CD8-positive, alpha-beta memory T cell (primary cell): ENCODE measurements at places on chromosomes 7 and 10.

GRCh38 chr10:100803908-100804307, 58.5 kb downstream of the PAX2 start:
- H3K36me3 ChIP-seq, result no peaks in the 10 kb centered on the region
- no peak for DNase-seq
- H3K27ac ChIP-seq, result no peak overlapping the region
- no peak overlapping the region for H3K4me3 ChIP-seq
- peaks cover 6% of the 10 kb centered on the region for H3K27me3 ChIP-seq

DNA sequence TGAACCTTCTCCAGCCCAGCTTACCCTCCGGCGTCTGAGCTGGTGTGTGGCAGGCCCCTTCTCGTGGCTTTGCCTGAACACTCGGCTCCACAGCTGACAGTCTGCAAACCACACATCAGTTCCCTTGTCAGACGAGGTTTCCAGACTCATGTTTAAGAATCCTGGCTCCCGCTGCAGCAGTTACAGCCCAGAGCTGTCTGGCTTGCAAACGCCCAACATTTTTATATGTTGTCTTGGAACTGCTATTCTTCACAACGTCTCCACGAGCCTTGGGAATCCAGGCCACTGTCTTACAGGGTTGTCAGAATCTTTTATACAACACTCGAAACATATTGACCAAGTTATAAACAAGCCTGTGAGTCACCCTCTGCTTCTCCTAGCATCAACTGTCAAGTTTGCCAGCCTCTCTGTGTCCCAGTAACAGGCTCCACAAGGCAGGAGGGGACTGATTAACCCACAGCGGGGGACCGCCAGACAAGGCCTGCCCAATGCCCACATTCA, 68.1 kb downstream of the TNS3 start:
- no peak overlapping the region for H3K27ac ChIP-seq
- H3K4me3 ChIP-seq, result no peak overlapping the region
- DNase-seq, result no peak
- no peaks in the 10 kb centered on the region for H3K4me1 ChIP-seq

- no peaks in the 10 kb centered on the region for H3K27me3 ChIP-seq
- no peak overlapping the region for H3K4me3 ChIP-seq
- no peaks in the 10 kb centered on the region for H3K4me1 ChIP-seq
- DNase-seq, result no peak
- H3K27ac ChIP-seq, result no peak overlapping the region
These were observed 17.2 kb downstream of the PANK1 start for GRCh38 chr10:89627830-89628229.

GRCh38 chr7:123601530-123601929, at the start of gene ASB15:
Gene ASB15, plus strand, starts transcription at chr7:123601821. Its CDS starts 12,682 bp downstream, at chr7:123614503.
- H3K4me3 ChIP-seq, result no peak within 1 kb of the TSS
- no peaks in the 10 kb centered on the region for H3K4me1 ChIP-seq
- H3K36me3 ChIP-seq, result no peaks in the 10 kb centered on the region
- H3K27me3 ChIP-seq, result no peaks in the 10 kb centered on the region
- H3K27ac ChIP-seq, result no peak within 1 kb of the TSS

GRCh38 chr7:140673063-140673773, 473 bp downstream of the ADCK2 start:
- no peaks in the 10 kb centered on the region for H3K36me3 ChIP-seq
- peaks cover 32% of the 10 kb centered on the region for H3K4me1 ChIP-seq
- no peaks in the 10 kb centered on the region for H3K27me3 ChIP-seq
- H3K27ac ChIP-seq, result peak overlapping the region; percentile 83
- DNase-seq, result peak; percentile 72

DNA sequence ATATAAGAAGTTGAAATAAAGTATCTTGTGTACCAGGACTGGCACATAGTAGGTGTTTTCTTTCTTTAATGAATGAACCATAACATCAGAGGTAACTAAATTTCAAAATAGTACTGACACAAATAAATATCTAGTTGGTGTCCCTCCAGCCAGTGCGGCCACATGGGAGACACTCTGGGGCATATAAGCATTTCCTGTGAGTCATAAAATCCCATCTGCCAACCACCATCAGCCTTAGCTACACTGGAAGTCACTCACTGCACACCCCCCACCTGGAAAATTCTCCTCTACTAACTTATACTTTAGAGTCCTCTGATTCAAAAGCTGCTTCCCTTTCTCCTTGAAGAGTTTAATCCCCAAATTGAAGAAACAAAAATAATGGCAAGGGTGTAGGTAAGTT, 32.5 kb downstream of the DYDC1 start:
- no peak for DNase-seq
- H3K4me1 ChIP-seq, result no peaks in the 10 kb centered on the region
- H3K36me3 ChIP-seq, result no peaks in the 10 kb centered on the region
- H3K27me3 ChIP-seq, result peaks cover 5% of the 10 kb centered on the region

DNA sequence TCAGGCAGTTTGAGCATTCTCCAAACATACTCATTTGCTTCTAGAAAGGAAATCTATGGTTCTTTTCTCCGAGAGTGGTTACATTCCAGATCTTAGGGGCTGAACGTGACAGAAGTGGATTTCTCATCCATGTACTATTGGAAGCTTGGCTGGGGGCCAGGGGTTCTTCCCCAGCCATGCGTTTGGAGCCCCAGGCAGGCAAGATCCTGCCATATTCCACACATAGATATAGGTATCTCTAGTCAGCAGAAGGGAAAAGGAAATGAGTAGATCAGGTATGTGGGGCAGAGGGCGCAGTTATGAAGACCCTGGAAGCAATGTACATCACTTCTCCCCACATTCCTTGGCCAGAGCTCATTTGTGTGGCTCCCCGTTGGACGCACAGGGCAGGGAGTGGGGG, 299.8 kb downstream of the CCDC3 start:
- H3K4me1 ChIP-seq, result no peaks in the 10 kb centered on the region
- DNase-seq, result no peak
- H3K27ac ChIP-seq, result no peak overlapping the region

- H3K27ac ChIP-seq, result no peak overlapping the region
- H3K4me1 ChIP-seq, result no peaks in the 10 kb centered on the region
- no peaks in the 10 kb centered on the region for H3K27me3 ChIP-seq
- no peaks in the 10 kb centered on the region for H3K36me3 ChIP-seq
These were observed 31.1 kb downstream of the DRGX start for GRCh38 chr10:49364747-49365146.

GRCh38 chr7:86968618-86969017, 90.8 kb downstream of the ELAPOR2 start:
- no peak overlapping the region for H3K27ac ChIP-seq
- DNase-seq, result no peak

- no peak for DNase-seq
- H3K27me3 ChIP-seq, result peaks cover 8% of the 10 kb centered on the region
- no peak overlapping the region for H3K27ac ChIP-seq
- no peak overlapping the region for H3K4me3 ChIP-seq
These were observed 105.0 kb downstream of the TRIL start for GRCh38 chr7:28853150-28853549.

- peaks cover 90% of the 10 kb centered on the region for H3K4me1 ChIP-seq
- H3K27ac ChIP-seq, result peak overlapping the region; percentile 79
- no peaks in the 10 kb centered on the region for H3K36me3 ChIP-seq
- H3K27me3 ChIP-seq, result no peaks in the 10 kb centered on the region
These were observed 10.4 kb downstream of the ATG9B start for GRCh38 chr7:151013733-151014497.

DNA sequence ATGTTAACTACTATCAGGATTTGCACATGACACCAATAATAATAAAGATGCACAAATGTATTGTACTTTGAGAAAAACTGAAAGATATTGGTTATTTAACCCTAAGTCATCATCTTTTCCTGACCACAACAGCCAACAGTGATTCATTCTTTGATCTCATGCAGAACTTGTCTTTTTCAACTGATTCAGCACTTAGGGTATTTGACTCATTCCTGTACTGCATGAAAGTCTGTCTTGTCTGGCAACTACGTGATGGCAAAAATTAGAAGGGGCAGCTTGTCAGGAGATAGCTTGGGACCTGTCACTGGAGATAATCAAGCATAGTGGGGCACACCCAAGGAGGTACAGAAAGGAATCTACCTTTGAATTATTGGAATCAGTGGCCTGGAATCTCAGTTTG, 77.8 kb upstream of the LRRC17 start:
- DNase-seq, result no peak
- H3K27me3 ChIP-seq, result no peaks in the 10 kb centered on the region
- H3K4me1 ChIP-seq, result no peaks in the 10 kb centered on the region
- H3K4me3 ChIP-seq, result no peak overlapping the region

DNA sequence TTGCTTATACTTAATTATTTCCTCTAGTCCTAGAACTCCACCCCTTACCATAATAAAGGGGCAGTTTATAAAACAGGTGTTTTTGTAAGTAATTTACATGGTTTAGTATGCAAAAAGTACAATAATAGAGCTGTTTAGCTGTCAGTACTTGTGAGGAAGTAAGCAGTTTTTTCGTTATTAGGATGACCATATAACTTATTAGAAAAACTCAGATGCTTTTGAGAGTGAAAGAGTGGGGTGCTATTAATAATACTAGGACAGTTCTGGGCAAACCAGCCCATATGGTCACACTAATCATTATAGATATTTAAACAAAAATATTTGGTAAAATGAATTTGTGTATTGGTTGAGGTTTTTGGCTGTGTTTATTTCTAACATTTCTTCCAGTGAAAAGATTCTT, 201.9 kb upstream of the KAT6B start:
- H3K27ac ChIP-seq, result no peak overlapping the region
- H3K4me3 ChIP-seq, result no peak overlapping the region

DNA sequence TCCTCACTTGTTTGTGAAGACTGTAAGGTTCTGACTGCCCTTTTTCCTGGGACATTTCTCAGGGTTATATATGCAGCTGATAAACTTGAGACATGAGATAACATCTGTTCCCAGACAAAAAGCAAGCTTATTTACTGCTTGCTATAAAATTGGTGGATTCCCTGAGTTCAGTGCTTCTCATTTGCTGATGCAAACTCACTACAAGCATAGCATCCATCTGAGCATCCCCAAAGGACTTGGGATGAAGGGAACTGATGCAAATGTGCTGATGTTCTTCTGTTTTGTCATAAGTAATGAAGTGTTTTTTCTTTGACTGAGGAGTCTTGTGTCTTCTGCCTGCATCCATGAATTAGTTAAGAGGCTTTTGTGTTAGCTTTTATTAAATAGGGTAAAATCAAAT, 183.2 kb downstream of the ADK start:
- no peaks in the 10 kb centered on the region for H3K36me3 ChIP-seq
- H3K4me3 ChIP-seq, result no peak overlapping the region
- H3K27me3 ChIP-seq, result no peaks in the 10 kb centered on the region
- no peak for DNase-seq
- H3K27ac ChIP-seq, result no peak overlapping the region

- no peak overlapping the region for H3K4me3 ChIP-seq
- no peak for DNase-seq
- H3K27me3 ChIP-seq, result no peaks in the 10 kb centered on the region
- peaks cover 71% of the 10 kb centered on the region for H3K36me3 ChIP-seq
- no peak overlapping the region for H3K27ac ChIP-seq
These were observed 20.6 kb downstream of the RBM17 start for GRCh38 chr10:6109444-6109775.

DNA sequence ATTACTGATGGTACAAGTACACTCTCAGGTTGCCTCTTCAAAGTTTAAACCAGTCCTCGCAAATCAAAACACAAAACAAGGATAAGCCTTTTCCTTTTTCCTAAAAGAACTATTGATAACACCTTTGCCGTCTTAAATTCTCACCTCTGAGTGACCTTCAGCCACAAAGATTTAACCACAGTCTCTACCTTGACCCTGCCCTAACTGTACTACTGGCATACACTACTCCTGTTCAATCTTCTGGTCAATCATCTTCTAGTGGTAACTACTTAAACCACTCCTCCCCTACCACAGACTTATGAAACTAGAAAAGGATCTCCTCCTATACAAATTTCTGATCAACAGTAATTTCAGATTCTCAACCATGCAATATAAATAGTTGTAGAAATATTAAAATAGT, 15.1 kb downstream of the UPF2 start:
- H3K4me3 ChIP-seq, result no peak overlapping the region
- no peak for DNase-seq
- H3K27me3 ChIP-seq, result no peaks in the 10 kb centered on the region
- peaks cover 7% of the 10 kb centered on the region for H3K4me1 ChIP-seq
- H3K36me3 ChIP-seq, result peaks cover 12% of the 10 kb centered on the region
- H3K27ac ChIP-seq, result no peak overlapping the region

GRCh38 chr7:127536741-127537140, 48.7 kb downstream of the GCC1 start:
- DNase-seq, result no peak
- no peak overlapping the region for H3K4me3 ChIP-seq
- no peaks in the 10 kb centered on the region for H3K36me3 ChIP-seq
- H3K4me1 ChIP-seq, result no peaks in the 10 kb centered on the region

DNA sequence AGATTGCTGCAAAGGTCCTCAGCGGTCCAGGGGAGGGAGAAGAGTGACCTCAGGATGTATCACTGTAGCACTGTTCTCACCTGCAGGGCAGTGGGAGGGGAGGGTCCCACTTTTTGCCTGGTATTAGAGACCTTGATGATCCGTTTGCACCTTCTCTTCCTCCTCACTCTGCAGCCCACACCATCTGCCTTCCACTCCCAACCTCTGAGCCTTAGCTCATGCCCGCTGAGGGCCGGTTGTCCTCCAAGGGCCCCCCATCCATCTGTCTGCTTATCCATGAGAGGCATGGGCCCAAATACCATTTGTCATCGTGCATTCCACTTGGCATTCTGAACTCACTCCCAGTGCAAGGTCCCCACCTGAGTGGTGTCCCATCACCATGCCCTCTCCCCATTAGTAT, 64.6 kb upstream of the PCBD1 start:
- H3K4me1 ChIP-seq, result no peaks in the 10 kb centered on the region
- no peaks in the 10 kb centered on the region for H3K36me3 ChIP-seq
- no peak overlapping the region for H3K27ac ChIP-seq
- DNase-seq, result no peak

- no peak overlapping the region for H3K4me3 ChIP-seq
- H3K27ac ChIP-seq, result no peak overlapping the region
- H3K36me3 ChIP-seq, result no peaks in the 10 kb centered on the region
- H3K4me1 ChIP-seq, result no peaks in the 10 kb centered on the region
These were observed 148.8 kb downstream of the NPSR1 start for GRCh38 chr7:34806831-34807230.

DNA sequence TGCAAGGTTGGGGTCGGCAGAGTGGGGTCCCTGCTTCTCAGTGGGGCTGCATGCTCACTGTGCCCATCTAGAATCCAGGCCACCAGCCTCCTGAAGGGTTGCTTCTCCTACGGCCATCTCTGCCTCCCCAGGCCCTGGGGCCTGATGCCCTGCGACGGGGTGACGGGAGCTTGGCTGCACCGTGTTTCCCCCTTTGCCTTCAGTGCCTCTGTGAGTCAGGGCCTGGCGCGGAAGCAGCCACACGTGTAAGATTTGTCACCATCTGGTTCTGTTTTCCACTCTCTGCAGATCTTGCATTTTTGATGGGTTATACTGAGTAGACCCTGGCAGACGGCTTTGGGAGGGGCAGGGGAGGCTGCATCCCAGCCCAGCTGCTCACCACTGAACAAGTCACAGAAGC, 7.2 kb downstream of the ADAMTS14 start:
- no peak for DNase-seq
- H3K36me3 ChIP-seq, result no peaks in the 10 kb centered on the region
- H3K27me3 ChIP-seq, result no peaks in the 10 kb centered on the region
- no peak overlapping the region for H3K27ac ChIP-seq
- no peak overlapping the region for H3K4me3 ChIP-seq
- H3K4me1 ChIP-seq, result no peaks in the 10 kb centered on the region
